ENCODE measurements at places on chromosomes 3 and 15.

DNA sequence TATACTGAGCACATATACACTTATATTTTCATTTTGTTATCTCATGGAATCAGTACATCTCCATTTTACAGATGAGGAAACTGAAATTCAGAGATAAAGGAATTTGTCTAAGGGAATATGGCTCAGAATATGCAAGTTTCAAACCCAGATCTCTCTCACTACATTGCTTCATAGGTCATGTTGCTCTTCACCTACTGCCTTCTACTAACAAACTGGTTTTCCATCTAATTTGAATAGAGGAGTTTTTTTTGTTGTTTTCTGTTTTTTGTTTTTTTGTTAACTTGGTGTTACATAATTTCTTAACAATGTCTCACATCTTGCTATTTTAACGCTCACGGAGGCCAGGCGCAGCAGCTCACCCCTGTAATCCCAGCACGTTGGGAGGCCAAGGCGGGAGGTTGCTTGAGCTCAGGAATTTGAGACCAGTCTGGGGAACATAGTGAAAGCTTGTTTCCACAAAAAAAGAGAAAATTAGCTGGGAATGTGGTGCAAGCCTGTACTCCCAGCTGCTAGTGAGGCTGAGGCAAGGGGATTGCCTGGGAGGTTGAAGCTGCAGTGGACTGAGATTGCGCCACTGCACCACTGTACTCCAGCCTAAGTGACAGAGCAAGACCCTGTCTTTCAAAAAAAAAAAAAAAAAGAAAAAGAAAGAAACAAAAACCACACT lies 37.0 kb downstream of the FMN1 start:
- DNase-seq = no peak

GRCh38 chr3:125512135-125512920 lies 7.7 kb downstream of the SNX4 start:
- DNase-seq = no peak

DNA sequence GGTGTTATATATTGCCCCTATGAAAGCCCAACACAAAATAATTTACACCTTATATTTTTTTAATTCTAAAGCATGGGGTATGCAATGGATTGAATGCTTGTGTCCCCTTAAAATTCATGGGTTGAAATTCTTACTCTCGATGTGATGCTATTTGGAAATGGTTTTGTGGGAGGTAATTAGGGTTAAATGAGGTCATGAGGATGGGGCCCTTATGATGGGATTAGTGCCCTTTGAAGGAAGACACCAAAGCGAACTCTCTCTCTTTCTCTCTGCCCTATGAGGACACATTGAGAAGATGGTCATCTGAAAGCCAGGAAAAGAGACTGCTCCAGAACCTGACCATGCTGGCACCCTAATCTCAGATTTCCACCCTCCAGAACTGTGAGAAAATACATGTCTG lies 7.6 kb upstream of the SRGAP3 start:
- no peak for DNase-seq

DNA sequence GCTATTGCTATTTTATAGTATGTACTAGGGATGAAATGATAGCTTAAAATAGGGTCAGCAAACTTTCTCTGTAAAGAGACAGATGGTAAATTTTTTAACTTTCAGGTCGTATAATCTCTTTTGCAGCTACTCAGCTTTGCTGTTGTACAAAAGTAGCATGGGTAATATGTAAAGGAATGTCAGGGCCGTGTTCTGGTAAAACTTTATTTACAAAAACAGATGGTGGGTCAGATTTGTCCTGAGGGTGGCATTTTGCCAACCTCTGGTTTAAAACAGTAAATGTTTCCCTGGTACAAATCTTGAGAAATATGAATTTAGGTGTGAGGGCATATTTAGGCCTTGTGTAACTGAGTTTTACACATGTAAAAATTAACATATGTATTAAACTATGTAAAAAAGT lies 18.6 kb downstream of the NMD3 start:
- DNase-seq = no peak

- no peak for DNase-seq
Observed at GRCh38 chr3:56025326-56025725, 442.9 kb downstream of the ERC2 start.

DNA sequence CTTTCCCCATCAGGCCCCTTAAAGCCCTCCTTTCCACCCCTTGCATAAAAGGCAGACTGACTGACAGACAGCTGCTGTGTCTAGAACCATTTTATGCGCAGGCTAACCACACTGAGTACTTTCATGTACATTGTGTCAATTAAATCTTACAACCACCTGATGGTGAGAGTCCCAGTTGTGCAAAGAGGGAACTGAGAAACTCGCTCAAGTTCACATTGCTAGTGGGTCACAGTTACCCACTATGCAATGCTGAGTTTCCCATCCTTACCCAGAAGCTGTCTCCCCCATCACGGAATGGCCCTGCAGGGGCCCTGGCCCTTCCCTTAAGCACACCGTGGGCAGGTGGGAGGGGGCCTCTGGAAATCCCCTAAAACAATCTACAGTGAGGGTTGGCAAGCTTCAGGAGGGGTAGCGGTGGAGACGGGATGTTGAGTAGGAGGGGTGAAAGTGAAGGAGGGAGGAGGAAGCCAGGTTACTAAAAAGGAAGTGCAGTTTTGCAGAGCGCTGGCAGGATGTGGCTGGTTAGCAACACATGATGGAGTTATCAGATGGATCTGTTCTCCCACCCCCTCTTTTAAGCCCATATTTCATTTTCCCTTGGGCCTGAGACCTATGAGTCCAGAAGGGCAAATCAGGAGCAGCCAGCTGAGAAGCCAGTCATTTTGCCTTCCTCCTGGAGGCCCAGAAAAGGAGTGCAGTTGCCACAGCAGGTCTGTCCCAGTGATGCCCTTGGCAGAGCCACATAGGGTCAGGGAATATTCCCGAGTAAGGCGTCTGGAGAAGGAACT lies 30.0 kb downstream of the STARD5 start:
- peak; percentile 54 for DNase-seq
